ENCODE measurements at places on chromosomes 11 and 22. TPM values are rescaled to one million over a fixed set of nuclear protein-coding genes. Genes with fewer than 3 reads are reported as not detected.

DTX4 gene
- total RNA-seq = 85.6 TPM

PGA4 gene
- total RNA-seq = not detected

POTEH gene
- not detected for total RNA-seq

GAL3ST3 gene
- total RNA-seq = not detected

NADSYN1 gene
- total RNA-seq = 101 TPM

MMP8 gene
- not detected for total RNA-seq

CCDC73 gene
- total RNA-seq = not detected

CCDC188 gene
- not detected for total RNA-seq

SEPTIN3 gene
- total RNA-seq = 2.2 TPM

CNTN5 gene
- total RNA-seq = 1.00 TPM

TMEM9B gene
- 26.0 TPM for total RNA-seq

- no peak for DNase-seq
These were observed 5.3 kb downstream of the RIN1 start for GRCh38 chr11:66330931-66331330.

DNA sequence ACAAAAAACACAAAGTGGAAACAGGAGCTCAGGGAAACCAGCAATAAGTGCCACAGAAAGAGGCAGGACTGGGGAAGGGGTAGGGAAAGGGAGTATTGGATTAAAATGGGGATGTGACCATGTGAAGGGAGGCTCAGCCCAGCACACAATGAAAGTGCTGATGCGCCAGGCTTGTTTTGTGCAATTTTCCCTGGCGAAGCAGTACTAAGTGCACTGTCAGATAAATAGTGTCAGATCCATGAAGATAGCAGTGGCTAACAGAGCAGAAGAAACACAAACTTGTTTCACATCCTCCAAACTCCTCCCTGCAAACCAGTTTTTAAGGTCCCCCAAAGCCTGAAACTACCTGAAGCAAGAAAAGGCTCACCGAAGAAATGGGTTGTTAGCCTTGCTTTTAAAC, 50.7 kb upstream of the RAPSN start:
- DNase-seq = no peak

- no peak for DNase-seq
These were observed 323.0 kb upstream of the CCDC90B start for GRCh38 chr11:83609191-83609590.

DNA sequence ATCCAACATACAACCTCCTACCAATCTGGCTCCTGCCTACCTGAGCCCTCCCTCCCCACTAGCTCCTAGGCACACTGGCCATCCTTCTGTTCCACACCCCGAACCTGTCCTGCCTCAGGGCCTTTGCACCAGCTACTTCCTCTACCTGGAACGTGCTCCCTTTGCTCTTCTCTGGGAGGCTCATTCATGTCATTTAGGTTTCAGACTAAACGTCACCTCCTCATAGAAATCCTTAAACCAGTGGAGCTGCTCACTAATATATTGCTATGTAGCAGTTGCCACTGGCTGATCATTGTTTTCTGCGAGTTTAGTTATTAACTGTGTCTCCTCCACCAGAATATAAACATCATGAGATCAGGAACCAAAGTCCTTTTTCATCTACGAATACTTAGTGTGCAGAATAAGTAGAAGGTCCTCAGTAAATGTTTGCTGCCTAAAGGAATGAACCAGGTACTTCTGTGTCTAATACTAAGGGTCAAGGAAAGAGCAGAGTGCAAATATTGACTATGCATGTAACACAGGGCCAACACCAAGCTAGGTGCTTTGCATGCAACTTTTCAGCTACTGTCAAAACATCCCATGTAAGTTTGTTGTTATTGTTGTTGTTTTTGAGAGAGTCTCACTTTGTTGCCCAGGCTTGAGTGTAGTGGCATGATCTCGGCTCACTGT, 277.6 kb upstream of the SYN3 start:
- DNase-seq = peak; percentile 34

DNA sequence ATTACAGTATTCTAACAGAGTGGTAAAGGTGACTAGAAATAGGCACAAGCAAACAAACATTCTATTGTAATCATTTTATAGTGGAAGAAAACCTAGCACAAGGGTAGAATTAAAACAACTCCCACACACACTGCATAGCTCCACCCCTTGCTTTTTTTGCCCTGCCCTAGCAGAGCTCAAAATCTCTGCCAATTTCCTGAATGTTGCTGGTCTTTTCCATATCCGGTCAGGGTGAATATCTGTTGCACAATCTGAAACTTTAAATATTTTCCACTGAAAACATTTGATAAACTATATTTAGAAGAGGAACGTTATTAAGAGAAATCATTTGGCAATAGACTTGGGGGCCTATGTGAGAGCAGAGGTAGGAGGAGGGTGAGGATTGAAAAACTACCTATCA, 2.7 kb downstream of the SPA17 start:
- no peak for DNase-seq

GRCh38 chr11:19646921-19647320, 65.7 kb upstream of the NAV2 start:
- no peak for DNase-seq

DNA sequence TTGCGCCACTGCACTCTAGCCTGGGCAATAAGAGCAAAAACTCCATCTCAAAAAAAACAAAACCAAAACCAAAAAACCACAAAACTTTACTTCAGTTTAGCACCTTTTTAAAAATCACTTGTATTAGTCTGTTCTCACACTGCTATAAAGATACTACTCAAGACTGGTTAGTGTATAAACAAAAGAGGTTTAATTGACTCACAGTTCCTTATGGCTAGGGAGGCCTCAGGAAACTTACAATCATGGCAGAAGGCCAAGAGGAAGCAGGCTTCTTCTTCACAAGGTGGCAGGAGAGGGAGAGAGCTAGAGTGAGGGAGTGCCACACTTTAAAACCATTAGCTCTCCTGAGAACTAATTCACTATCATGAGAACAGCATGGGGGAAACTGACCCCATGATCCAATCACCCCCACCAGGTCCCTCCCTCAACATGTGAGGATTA, 261.3 kb downstream of the TMEM135 start:
- DNase-seq = no peak

- DNase-seq = no peak
These were observed 10.9 kb downstream of the SMCO4 start for GRCh38 chr11:93532281-93532789.

- peak; percentile 79 for DNase-seq
These were observed 29.3 kb upstream of the PRDM10 start for GRCh38 chr11:130031945-130032344.

- DNase-seq = no peak
These were observed 10.6 kb upstream of the INSC start for GRCh38 chr11:15104166-15104565.

DNA sequence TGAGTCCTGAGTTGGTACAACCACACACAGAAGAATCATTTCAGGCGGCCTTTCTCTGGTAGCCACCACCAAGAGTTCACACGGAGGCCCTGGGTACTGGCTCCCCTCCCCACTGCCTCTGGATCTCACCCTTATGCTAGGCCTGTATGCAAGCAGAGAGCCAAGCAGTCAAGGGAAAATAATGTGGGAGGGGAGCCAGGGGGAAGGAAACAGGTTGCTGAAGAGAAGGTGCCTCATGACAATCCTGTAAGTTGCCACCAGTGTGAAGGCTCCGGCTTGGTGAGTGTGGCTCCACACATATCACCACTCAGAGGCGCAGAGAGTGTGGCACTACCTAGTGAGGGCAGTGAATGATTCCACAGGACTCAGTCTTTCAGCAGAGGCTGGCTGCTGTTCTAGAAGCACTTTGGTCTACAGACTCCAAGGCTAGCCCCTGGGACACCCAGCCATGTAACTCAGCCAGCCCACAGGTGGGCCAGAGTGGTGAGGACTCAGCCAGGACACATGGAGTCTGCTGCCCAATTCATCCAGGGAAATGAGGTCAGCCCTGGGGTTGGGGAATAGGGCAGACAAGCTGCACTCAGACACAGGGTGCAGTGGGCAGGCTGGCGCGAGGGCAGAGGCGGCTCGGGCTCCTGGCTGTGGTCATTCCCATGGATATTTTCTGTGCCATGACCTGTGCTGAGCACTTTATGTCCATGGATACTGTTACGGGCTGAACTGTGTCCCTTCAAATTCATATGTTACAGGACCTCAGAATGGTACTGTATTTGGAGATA, 49.0 kb upstream of the SERPIND1 start:
- no peak for DNase-seq

GRCh38 chr11:22703591-22703990, 37.2 kb downstream of the GAS2 start:
- DNase-seq = no peak

- DNase-seq = no peak
These were observed 120.8 kb upstream of the APOA1 start for GRCh38 chr11:116958246-116958645.

DNA sequence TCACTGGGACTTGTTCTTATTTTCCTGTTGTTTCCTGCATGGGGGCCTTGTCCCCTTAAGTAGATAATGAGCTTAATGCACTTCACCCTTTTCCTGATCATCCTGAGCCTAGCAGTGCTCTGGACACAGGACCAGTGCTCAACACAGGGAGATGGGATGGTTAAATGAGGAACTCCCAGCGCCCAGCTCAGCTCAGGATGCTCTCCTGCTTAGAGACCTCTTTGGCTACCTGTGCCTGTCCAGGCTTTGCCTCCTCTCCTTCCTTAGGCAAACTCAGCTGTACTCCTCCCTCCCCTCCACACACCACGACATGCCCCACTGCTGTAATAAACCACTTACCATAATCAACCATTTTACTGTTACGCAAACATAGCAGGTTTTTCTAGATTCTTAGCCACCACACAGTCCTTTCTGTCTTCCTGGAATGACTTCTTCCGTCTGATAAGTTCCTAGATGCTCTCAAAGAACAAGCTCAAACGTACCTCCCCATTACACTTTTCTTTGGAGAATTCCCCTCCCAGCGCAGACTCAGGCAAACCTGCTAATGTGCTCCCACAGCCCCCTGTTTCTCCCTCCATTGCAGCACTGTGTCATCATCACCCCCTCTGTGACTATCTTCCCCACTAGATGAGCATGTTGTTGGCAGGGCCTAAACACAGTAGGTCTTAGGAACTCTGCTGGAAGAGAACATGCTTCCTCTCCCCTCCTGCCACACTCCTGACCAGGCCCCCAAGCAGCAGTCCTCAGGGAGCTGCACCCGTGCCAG, 113.6 kb downstream of the MICAL2 start:
- DNase-seq = peak; percentile 84

DNA sequence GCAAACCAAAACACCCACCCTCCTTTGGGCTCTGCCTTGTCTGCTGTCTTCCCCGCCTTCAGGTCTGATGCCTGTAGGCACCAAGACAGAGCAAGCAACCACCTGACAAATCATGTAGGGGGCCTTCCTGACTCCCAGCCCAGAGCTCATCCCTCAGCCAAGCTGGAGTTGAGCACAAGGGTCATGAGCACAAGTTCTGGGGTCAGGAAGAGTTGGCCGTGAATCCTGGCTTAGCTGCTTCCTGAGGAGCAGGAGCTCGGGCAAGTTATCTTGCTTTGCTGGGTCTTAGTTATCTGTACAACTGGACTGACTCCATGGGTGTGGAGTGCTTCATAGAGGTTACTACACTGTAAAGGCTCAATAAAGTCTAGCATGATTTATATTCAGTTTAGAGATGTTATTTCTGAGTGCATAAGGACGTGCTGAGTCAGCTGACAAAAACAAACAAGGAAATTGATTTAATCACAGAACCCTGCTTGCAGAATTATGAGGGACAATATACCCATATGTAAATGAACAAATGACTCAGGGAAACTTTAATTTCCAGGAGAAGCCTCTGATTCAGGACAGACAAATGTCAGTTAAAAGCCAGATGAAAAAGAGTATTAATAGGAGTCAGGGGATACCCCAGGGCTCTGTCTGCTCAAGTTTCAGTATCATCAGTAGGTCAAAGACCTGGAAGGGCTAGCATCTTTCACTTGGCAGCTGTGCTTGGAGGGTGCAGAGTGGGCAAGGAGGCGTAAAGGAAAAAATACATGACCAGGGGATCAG, 15.0 kb upstream of the APOA1 start:
- no peak for DNase-seq

DNA sequence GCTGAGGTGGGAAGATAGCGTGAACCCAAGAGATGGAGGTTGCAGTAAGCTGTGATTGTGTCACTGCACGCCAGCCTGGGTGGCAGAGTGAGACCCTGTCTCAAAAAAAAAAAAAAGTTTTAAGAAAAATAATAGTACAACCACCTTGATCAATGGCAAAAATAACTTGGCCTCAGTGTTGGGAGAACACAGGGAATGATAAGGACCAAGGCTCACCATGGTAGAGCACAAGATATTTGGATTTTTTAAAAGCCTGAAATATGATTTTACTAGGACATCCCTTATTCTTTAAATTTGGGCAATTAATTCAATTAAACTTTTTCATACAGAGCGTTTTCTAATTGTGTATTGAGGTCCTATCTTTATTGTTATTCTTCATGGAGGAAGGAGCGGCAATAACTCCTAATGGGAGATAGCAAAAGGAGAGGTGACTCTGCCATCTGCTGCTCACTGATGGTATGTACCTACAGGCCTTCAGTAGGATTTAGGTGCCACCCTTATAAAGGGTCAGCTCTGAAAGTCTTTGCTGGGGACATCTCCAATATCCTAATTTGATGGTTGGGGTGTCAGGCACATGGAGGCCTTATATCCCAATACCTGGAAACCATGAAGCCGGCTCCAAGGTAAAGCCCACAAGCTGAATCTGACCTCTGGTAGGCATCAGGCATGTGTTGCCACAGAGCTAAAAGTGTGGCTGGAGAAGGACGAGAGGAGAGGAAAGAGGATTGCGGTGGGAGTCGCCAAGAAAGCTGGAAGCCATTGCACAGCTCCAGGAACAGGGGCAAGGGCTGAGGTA, 21.9 kb upstream of the POLD3 start:
- DNase-seq = peak; percentile 72

DNA sequence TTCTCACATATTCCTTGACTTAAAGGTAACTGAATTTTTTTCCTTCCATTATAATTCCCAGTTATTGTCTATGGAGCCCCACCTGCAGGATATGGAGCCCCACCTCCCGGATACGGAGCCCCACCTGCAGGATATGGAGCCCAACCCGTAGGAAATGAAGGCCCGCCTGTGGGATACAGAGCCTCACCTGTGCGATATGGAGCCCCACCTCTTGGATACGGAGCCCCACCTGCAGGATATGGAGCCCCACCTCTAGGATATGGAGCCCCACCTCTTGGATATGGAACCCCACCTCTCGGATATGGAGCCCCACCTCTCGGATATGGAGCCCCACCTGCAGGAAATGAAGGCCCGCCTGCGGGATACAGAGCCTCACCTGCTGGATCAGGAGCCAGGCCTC, 28.1 kb downstream of the WBP2NL start:
- no peak for DNase-seq
